ENCODE measurements at places on chromosomes 7 and 10.

DNA sequence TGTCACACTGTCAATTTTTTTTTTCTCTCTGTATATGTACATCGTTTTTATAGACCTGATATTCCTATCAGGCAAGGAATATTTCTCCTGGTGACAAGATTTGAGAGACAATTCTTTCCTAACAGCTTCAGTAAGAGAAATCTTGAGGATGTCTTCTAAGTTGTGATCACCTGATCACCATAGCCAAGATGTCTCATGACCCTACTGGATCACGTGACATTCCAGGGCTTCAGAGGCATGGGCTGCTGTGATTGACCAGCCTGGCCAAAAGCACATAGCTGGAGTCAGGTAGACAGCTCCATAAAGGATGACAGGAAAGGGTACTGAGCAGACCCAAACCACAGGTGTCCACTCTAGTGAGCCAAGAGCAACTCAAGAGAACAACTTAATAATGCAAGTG, 444.9 kb downstream of the SORCS3 start:
- no peak for DNase-seq

- peak; percentile 5 for DNase-seq
Observed at GRCh38 chr7:13725591-13725990, 263.9 kb downstream of the ETV1 start.

- DNase-seq, result peak; percentile 78
Observed at GRCh38 chr10:124671486-124672075, 72.6 kb downstream of the FAM53B start.

- DNase-seq, result no peak
Observed at GRCh38 chr10:120318862-120319261, 138.2 kb upstream of the PLPP4 start.

- DNase-seq, result no peak
Observed at GRCh38 chr10:10976652-10977051, 41.0 kb upstream of the CELF2 start.
